ENCODE measurements at places on chromosomes 3 and 15.

- DNase-seq: no peak
These were observed 590.4 kb downstream of the PDCD6IP start for GRCh38 chr3:34388830-34389229.

DNA sequence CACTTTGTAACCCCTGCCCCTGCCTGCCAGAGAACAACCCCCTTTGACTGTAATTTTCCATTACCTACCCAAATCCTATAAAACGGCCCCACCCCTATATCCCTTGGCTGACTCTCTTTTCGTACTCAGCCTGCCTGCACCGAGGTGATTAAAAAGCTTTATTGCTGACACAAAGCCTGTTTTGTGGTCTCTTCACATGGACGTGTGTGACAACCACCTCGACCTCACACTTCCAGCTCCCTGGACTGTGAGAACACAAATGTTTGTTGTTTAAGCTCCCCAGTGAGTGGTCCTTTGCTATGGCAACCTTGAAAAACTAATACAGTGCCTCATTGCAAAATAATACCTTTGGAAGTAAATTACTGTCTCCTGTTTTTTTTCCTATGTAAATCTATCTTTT is 299.2 kb upstream of the POU1F1 start:
- DNase-seq: no peak

GRCh38 chr3:172009803-172010202 is 29.6 kb upstream of the FNDC3B start:
- DNase-seq: no peak

DNA sequence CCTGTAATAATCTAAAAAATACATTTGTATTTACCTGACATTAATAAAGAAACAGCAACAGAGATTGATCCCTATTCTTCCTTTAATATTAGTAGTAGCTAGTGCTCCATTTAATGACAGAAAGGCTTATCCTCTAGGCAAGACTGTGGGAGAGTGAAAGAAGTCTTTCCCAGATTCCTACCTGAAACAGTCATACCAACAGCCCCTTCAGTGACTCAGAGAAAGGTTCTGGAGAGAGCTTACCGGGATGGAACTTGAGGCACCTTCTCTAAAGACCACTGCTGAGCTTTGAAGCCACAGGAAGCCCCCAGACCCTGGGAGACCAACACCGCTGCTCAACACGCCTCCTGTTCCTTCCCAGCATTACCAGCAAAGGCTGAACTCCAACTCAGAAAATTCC is 66.9 kb upstream of the FGF12 start:
- DNase-seq: no peak

GRCh38 chr3:151538456-151539393 is 77.9 kb upstream of the IGSF10 start:
- no peak for DNase-seq

DNA sequence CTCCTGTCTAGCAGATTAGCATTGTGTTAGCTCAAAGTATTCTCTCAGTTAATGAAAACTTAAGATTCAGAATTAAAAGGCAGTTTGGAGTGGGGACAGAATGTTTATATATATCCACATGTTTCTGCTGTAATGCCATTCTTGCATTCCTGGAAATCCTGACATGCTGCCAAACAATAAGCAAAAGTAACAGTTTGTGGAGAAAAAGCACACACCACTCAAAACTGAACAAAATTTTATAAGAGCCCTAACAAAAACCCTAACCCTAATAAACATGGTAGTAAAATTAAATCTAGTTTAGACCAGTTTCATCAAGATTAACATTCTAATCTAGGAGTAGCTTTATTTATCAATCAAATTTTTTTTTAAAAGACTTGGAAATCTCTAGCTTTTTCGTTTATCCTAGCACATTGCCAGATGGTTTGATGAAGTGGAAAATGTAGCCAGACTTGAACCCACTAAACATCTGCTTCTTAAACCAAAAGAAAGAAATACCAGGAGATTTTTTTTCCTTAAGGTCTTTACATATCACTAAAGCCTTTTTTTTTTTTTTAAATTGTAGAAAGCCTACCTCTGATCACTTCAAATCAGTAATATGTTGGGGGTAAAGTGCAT is 3.7 kb downstream of the TCAIM start:
- DNase-seq: no peak

GRCh38 chr3:15797642-15798303 is at the start of gene ANKRD28:
Gene ANKRD28 (minus strand): TSS chr3:15797979. CDS start chr3:15796521, 1,458 bp downstream.
- DNase-seq: no peak

Measured in stimulated activated CD4-positive, alpha-beta T cell treated with anti-CD3 and anti-CD28 coated beads, Interleukin-1b, Interleukin-23, amount 100 ng/mL, for 4 hours (primary cell).